ENCODE measurements at places on chromosomes 1 and 21.
A peak's percentile ranks its signal among the peaks of the same experiment; 100 is the strongest.

DNA sequence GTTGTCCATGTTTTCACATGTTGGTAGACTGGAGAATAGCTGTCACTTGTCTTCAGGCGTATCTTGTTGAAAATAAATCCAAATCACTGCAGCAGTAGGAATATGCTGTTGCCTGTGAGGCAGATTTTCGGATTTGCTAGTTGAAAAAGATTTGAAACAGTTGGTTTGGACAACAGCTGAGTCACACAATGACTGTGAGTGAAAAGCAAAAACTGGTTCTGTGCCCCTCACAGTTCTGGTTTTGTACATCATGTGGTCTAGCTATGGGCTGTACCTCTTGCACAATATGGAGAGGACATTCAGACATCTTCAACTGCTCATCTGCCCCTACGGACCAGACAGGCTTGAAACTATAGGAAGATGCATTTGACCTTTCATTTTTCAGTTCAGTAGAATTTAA, 1.8 kb downstream of the ARF1 start:
- no peak for DNase-seq

DNA sequence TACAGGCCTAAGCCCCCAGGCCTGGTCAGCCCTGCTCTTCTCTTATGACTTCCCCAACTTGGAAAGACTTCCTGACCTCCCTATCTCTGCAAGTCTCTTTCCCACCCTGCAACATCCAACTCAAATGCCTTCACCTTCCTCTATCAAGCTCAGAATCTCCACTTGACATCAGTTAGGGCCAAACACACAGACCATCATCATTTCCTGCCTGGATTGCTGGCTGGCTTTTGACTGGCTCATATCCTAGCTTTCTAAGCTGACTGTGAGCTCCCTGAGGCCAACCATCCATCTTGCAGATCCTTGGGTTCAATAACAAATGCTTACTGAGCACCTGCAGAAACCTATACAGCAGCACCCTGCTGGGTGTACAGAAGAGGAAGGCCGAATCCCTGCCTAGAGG, 137.3 kb upstream of the EDN2 start:
- DNase-seq = no peak

DNA sequence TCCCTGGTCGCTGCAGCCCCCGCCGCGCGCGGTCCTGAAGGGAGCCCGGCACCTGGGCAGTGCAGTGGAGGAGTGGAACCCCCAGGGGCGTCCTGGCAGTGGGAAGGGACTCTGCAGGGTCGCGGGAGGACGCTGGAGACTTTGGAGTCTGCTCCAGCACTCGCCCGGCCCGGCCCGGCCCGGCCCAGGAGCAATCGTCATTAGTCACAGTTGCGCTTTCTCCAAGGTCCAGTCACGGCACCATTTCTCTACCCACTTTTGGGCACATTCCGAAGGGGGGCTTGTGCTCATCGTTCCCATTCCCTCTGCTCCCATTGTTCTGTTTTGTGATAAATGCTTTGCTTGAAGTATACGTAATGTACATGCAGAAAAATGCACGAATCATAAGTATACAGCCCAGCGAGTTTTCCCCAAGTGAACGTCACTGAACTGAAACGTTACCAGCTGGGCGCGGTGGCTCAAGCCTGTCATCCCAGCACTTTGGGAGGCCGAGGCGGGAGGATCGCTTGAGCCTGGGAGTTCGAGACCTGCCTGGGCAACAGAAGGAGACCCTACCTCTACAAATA, 999 bp downstream of the THAP3 start:
- no peak for DNase-seq

DNA sequence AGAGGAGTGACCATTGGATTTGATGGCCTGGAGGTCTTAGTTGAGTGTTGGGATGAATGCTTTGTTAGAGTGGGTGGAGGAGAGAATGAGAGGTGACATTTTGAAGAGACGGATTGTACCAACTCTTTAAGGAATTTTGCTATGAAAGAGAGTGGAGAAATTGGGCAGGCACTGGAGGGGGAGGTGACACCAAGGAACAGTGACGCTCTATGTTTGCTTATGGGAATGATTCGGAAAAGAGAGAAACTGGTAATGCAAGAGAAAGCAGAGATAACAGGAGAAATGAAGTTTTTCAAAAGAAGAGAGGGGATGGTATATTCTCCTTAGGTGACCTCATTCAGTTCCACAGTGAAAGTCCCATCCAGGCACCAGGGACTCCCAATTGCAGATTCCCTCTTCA, 24.5 kb upstream of the PADI2 start:
- no peak for DNase-seq

GRCh38 chr1:247456914-247457639, 827 bp downstream of the OR2B11 start:
- DNase-seq = no peak

GRCh38 chr1:215001419-215002021, 81.0 kb upstream of the KCNK2 start:
- no peak for DNase-seq

- DNase-seq = no peak
Measured at GRCh38 chr1:113141650-113142473, 68.9 kb downstream of the LRIG2 start.

DNA sequence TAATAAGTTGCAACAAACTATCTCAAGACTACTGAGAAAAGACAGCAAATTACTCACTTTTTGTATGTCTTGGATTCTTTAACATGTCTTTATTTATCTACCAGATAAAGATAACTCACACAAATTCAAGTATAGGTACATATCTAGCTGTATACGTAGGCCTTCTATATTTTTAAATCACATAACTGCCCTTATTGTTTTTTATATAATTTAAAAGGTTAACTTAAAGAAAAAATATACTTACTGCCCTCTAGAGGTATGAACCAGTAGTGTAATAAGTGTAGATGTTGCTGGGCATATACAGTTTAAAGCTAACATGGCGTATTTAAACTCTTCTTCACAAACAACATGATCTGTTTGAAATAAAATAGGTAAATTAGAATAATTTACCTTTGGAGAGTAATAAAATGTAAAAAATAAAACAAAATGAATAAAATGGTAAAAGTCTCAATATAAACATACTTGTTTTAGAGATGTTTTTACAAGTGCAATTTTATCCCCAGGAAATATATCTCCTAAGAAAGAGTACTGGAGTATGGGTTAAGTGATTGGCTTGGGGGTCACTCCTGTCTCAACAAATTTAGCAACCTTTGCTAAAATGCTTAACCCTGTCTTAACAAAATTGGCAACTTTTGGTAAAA, 235.2 kb downstream of the KCNT2 start:
- no peak for DNase-seq

DNA sequence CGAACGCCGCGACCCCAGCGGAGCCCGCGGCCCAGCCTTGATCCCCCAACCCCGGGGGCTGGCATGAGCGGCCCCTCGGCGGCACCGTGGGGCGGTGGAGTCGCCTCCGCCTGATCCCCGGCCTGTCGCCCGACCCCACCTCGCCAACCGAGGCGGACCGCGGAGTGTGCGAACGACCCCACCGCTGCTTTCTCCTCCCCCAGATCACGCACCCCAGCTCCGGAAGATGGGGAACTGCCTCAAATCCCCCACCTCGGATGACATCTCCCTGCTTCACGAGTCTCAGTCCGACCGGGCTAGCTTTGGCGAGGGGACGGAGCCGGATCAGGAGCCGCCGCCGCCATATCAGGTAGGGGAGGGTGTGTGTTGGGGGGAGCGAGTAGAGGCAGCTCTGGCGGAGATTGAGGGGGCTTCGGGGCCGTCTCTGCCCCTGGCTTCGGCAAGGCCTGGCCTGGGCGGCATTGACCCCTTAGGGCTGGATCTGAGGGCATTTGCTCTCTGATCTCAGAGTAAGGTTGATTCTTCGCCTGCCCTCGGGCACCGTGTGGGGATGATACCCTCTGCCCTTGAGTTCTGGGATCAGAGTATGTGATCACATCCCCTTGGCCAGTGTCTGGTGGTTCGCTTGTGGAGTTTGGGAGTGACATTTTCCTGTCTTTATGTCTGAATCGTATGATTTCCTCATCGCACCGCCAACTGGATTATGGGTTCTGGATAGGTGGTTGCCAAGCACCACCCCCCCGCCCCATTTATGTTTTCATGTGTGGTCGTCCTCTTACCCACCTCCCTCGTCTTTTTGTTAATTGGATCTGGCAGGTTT, 668 bp downstream of the RNF11 start:
- peak; percentile 20 for DNase-seq

GRCh38 chr1:240595476-240595875, 16.5 kb downstream of the GREM2 start:
- no peak for DNase-seq

GRCh38 chr1:209657140-209657879, 5.1 kb upstream of the LAMB3 start:
- no peak for DNase-seq

DNA sequence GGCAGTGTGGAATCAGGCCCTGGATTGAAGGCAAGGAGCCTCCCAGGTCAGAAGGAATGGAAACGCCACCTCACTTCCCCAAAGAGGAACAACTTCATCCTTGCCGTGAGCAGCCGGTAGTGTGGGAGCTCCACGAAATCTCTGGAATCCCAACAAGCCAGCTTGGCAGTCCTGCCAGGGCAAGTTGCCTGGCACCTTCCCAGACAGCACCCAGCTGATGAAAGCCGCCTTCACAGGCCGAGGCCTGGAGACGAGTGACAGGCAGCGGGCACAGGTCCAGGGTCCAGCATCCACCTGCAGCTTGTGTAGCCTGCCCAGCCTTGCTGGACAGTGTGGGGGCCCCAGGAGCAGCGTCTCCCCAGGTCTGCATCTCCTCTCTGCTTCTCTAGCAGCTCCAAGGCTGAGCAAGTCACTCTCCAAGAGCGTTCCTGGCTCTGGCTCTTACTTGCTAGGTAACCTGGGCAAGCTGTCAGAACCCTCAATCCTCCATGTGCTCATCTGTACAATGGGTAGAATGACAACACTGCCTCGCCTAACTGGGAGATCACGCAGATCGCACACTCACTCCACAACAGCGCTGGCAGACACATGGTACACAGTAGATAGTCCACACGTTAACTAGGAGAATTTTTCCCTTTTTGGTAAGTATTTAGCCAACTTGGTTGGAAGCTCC, 43.0 kb downstream of the ACOT7 start:
- DNase-seq = no peak

Data from stimulated activated CD8-positive, alpha-beta memory T cell treated with anti-CD3 and anti-CD28 coated beads, Interleukin-2, amount 100 ng/mL, for 1 hour (primary cell).